ENCODE measurements at places on chromosomes 5 and 9.

- no peak for DNase-seq
Measured at GRCh38 chr5:176389135-176390123, 878 bp downstream of the HIGD2A start.

DNA sequence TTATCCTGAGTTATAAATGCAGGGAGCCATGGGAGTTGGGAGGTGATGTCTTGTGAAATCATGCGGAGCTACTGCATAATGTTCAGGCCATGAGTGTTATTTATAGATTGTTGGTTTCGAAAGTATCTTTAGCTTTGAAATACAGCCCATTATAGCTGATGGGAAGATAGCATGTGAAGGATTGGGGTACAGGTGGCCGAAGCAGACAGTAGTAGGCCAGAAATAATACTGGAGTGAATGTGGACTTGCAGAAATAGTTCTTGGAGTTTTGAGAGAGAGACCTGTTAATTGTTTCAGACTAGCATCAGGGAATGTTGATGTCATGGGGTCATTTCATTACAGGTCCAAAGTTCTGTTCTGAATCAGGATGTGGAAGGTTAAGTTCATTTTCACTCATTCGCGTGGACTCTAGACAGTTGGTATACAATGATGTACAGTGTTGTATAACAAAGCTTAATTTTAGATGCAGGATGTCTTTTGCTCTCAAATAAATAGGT lies 3.8 kb downstream of the ATP6V1G1 start:
- no peak for DNase-seq

DNA sequence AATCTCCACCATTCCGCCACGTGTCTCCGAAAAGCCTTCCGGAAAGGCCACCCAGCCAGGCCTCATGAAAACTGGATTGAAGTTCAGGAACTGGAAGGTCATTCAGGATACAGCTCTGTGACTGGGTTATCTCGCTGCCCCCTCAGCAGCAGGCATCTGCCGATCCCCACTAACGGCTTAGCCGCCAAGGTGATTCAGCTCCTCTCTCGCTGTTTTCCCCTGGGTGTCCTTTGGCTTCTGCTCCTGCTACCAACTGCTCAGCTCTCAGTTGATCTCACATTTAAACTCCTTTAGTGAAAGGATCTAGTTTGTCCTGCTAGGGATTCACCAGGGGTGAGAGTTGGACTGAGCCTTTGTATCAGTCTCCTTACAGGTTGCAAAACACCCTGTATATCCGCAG lies 2.2 kb upstream of the GDNF start:
- no peak for DNase-seq

GRCh38 chr9:33227008-33227398 lies 13.0 kb upstream of the SPINK4 start:
- no peak for DNase-seq

GRCh38 chr9:99069546-99069945 lies 35.4 kb upstream of the TGFBR1 start:
- DNase-seq: no peak

DNA sequence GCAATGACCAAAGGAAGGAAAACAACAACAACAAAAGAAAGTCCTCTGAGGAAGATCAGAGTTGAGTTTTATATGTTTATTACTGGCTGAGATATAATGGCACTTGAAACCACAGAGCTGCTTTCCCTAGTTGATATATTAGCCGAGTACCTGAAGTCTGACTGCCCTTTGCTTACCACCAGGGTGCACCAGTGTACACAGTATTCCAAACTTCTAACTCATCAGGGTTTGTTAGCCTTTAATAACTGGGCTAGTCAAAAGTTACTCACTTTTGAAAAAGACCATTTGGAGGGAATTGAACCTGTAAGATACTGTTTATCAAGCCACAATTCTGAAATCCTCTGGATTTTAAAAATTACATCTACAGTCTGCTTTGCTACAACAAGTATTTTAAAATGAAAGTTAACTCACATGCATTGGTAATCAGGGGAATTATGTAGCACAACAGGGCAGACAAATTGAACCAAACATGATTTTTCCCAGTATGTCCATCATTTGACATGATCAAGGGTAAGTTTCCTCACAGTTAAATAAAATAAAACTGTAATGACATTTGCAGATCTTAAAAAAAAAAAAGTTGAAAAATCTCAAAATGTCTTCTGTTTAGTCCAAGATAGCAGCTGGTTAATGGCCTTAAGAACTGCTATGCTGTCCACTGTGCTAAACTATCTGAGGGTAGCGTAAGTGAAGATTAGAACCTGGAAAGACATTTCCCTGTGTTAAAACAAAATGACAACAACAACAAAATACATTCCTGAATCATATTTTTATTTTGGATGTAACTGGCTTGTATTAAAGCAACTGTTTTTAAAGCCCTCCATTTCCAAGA lies 57.3 kb upstream of the C6 start:
- no peak for DNase-seq

- peak; percentile 21 for DNase-seq
Measured at GRCh38 chr9:5832071-5832537, 813 bp downstream of the ERMP1 start.

GRCh38 chr5:113256671-113257452 lies 177.9 kb downstream of the TSSK1B start:
- no peak for DNase-seq

- DNase-seq: no peak
Measured at GRCh38 chr5:16437977-16438376, 27.6 kb downstream of the ZNF622 start.

- no peak for DNase-seq
Measured at GRCh38 chr5:60370508-60370907, 329.5 kb downstream of the DEPDC1B start.

DNA sequence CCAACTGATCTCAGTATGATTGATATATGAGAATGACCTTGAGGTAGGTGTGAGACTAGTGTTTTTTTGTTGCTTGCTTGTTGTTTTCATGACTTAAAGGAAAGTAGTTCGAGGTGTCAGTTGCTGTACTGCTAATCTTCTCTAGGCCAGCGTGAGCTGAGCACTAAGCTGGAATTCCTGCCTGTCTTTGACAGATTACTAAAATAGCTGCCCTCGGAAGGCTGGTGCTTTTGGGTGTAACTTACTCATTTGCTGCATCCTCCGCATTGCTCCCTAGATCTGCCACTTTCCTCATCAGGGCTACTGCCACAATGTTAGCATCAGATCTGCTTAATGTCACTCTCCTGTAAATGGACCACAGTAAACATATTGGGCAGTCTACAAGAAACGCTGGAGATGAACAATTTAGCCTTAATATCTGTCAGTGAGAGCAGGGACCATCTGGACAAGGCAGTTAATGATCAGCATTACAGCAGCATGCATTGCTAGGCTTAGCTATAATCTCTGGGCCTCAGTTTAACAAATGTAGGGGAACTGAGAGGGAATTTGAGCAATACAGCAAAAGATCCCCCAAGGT lies 106.6 kb upstream of the CDH6 start:
- no peak for DNase-seq

DNA sequence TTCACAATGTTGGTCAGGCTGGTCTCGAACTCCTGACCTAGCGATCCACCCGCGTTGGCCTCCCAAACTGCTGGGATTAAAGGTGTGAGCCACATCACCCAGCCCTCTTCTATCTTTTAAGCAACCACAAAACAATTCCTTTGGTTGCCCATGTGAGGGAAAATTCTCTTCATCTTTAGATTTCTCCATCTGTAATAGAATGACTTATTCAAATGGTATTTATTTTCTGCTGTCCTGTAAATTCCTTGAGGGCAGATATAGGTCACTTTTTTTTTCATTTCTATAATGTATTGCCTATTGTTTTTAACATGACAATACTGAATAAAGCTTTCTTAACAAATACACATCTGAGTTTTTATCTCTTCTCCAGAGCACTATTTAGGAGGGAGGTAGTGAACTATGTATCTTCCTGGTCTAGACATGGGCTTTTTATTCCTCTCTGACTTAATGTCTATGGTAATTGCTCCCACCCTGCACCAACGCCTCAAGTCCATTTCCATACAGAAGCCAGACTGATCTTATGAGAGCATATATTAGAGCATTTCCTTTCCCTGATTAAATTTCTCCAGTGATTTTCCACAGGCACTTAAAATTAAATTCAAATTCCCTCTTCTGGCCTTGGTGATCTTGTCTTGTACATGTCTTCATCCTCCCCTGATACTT lies 595.6 kb downstream of the CAAP1 start:
- DNase-seq: no peak

DNA sequence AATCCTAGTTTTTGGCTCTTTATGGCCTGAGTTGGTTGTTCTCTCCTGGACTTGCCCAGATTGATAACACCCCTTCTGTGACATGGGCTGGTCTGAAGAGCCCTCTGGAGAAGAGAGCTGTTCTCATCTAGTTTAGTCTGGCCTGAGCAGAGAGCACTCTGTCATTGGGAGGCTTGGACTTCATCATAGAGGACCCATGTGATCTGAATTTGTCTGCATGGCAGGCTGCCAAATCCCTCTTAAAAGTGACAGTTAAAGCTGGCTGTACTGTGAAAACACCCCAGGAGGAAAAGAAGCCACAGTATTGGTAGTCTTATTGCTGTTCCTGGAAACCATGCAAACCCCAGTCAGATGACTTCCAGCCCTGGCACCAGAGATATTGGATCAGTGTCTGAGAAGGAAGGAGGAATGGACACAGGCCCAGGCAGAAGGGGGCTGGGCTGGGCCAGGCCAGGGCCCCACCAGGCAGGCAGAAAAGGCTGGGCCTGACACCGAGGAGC lies 3.7 kb upstream of the WDR31 start:
- no peak for DNase-seq

DNA sequence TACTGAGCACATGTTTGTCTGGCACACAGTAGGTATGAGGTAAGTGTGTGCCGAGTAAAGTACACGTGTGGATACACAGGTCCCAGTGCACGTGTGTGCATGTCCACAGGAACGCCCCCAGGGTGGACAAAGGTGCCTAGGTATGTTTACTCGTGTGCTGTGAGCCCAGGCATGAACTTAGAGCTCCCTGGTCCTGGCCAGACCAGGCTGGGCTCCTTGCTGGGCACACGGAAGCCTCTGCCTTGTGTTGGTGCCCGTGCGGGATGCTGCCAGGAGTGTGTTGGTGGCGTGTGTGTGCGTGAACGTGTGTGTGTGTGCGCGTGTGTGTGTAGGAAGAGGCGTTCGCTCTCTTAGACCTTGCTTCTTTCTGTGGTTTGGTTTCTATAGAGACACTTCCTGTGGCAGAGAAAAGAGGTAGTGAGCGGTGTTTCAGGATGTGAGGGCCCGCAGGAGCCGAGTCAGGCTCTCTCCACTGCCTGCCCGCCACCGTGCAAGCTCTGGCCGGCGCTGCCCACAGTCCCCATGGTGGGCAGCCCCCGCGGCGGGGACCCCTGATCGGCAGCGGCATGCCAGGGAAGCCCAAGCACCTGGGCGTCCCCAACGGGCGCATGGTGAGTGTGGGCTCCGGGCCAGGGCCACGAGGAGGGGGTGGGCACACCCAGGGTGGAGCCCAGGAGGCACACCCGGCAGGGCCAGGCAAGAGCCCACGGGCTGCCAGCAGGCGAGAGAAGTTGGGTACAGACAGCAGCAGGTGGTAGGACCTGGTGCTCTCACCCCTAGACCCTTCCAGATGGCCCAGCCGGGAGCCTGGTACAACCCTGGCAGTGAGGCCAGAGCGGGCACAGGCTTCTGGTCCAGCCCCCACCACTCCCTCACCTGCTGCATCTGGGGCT lies at the start of gene RGS14:
Gene RGS14, plus strand, starts transcription at position 466 of the 893 bp plus-strand sequence. Its CDS starts 101 bp downstream, at position 567.
- DNase-seq: peak; percentile 87

GRCh38 chr5:163276466-163276865 lies 160.9 kb upstream of the CCNG1 start:
- no peak for DNase-seq

- no peak for DNase-seq
Measured at GRCh38 chr9:518540-518939, 303.9 kb downstream of the DOCK8 start.

DNA sequence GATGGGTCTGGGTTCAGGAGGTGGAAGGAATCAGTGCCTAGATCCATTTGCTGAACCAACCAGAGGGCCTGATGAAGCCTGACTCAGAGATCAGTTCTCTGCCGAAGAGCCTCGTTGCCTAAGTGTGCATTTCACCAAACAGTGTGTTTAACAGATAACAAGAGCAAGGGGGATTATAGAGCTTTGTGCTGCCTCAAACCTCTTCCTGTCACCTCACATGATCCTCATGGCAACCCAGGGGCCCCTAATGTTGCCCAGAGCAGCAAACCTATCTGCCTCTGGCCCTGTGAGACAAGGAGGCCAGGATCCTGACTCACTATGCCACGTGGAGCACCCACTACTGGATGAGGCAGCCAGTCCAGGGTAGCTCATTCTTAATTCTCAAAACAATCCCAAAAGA lies 66.3 kb upstream of the EPB41L4B start:
- DNase-seq: no peak

DNA sequence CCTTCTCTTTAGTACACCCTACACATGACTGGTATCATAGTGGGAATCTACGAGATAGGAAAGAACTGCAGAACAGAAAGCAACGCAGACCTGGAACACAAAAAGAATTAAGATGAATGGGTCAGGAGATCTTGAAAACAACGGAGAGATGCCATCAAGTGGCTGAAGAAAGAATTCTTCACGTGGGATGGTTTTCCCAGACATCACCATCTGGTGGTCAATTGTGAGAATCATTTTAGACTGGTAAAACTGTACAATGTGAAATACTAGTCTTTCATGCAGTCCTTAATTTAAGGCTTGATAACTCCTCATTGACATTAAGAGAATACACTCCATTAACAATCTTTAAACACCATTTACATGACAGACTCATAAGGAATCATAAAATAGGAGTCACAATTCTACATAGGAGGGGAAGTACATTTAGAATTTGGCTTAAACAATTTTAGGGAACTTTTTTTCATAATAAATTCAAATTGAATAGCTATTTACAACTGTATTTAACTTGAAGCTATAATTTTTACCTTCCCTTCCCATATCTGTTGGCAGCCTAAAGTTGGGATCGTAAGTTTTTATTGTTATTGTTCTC lies 128.4 kb upstream of the TRPM3 start:
- no peak for DNase-seq

GRCh38 chr9:129143031-129143927 lies 32.1 kb downstream of the PTPA start:
- DNase-seq: no peak

DNA sequence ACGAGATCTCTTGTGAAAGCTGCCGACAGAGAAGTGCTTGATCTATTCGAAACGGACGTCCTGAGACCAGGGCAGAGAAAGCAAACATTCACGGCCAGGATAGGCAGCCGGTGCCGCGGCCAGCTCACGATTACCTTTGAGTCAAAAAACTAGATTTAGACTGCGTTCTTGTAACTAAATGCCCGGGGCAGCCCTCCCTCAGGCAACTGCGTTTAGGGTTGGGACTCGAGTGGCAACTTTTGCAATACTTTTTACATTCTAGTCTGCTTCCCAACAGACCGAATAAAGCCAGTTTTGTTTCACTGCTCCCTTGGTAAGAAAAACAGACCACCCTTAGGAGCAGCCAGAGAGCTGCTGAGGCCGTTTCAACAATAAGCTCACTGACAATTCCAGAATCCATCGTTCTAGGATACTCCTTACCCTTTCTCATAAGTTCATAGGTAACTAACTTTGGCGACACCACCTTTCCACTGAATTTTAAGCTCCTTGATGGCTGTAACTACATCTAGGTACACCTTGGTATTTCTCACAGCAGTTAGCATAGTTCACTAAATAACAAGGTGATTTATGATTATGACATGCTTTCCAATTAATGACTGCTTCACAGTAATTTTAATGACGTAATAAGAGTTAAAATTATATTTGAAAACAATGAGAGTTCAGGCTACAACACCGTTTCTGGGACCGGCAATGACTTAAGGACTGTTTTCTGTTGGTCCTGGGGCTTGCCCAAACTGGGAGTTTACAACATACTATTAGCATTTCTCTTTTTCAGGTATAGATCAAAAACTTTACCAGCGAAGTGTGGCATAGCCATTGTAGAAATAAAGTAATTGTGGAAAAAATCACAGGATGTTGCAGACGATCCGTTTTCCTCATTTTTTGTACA lies 899 bp upstream of the RAPGEF6 start:
- no peak for DNase-seq

Measured in GM12864 (cell line).